ENCODE measurements at places on chromosomes 1 and 21.

DNA sequence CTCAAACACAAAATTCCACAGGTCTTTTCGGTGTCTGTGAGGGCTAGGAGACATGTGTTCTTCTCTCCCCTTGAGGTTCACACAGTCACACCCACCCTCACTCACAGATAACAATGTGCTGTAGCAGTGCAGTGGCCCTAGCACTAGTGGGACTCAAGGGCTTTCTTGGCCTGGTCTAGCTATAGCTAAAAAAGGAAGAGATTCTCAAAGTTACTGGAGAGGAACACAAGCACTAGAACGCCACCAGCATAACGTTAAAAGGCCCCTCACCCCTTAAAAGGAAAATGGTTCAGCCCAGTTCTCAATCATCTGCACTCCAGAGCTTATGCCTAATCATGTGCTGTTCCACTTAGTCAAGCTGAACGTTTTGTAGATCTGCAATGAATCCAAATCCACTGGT, 39.5 kb downstream of the RGS8 start:
- no peak for DNase-seq

DNA sequence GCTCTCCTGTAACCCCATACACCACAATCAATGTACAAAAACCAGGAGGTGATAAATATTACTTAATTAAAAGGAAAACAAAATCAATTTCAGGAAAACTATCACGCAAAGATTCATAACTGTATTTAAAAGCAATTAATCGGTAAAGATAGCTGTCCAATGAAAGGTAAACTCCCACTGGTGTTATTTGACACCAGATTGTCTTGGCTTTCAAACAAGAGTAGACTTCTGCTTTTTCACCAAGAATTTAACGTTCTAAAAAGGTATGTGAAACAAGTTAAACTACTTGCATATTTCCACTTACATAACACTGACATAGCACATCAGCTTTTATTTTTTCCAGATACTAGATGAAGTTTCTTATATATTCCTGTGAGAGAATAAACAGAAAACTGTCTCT, 3.5 kb downstream of the PLPP3 start:
- no peak for DNase-seq

GRCh38 chr1:145918992-145919939, 749 bp upstream of the PEX11B start:
- peak; percentile 40 for DNase-seq

DNA sequence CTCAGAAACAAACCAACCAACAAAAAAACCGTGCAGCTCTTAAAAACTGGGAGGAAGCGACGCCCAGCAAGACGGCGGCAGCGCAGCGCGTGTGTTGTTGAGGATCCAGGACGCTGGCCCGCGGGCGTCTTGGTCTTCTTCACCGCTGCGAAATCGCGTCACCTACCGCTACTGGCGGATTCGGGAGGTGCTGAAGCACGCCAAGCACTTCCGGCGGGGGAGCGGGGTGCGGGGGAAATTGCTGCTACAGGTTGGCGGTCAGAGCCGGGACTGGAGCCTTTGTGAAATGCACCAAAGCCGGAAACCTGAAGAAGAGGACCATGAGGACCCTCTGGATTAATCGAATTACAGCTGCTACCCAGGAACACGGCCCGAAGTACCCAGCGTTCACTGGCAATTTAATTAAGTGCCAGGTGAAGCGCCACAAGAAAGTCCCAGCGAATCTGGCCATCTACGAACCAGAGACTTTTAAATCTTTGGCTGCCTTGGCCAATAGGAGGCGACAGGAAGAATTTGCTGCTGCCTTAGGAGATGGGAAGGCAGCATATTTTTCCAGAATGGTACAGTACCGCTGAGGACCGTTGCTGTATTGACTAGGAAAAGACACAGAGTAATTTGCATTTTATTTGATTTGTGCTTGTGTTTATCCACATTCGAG, 11.9 kb upstream of the RIPPLY3 start:
- DNase-seq = peak; percentile 22

- no peak for DNase-seq
These were observed 113.5 kb downstream of the LHX9 start for GRCh38 chr1:198030682-198031081.

- no peak for DNase-seq
These were observed 775.0 kb downstream of the USP25 start for GRCh38 chr21:16504766-16505165.

DNA sequence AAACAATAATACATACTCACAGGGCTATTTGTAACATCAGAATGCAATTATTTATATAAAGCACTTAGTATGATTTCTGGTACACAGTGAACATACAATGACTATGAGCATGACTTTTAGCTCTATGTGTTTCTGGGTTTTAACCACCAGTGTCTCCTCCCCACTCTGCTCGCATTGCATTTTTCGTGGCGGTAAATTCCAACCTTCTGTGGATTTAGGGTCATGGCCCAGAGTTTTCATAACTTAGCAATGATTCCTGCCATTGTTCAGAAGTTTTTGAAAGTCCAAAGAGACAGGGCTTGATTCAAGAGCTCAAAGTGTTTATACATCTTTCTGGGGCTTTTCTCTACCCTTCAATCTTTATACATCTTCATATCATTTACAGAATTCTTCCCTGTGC, 191.3 kb downstream of the BACH1 start:
- no peak for DNase-seq

DNA sequence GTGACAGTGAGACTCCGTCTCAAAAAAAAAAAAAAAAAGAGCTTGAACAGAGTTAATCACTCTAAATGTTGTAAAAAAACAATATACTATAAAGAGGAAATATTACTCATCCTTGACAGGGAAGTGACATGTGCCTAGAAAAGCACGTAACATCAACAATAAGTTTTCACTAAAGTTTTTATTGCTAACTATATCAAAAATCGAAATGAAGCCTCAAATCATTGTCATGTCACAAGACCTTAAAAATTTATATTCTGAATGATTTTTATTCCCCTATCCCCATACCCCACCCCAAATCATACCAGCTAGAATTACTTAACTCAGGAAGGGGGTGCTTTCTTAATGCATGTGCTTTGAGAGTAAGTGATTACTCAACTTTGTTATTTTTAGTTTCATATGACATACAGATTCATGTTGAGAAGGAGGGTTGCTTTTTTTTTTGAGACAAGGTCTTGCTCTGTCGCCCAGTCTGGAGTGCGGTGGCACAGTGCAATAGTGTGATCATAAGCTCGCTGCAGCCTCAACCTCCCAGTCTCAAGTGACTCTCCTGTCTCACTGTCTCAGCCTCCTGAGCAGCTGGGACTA, 53.6 kb upstream of the MUTYH start:
- DNase-seq = no peak

DNA sequence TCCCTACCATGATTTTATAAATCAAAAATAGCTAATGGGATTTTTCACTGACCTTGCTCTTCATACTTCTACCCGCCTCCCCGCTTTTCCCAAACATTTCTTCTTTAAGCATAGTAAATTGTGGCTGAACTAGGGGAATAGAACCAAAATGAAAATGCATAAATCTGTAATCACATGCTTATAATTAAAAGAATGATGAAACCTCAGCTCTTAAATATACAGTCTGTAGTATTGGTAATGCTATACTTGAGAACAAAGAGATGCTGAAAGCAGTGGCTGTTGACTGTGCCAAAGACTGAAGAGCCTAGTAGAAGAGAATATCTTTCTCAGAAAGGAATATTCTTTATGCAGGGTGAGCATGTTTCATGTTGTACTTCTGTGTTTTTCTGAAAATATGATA, 249.1 kb downstream of the GREM2 start:
- no peak for DNase-seq

DNA sequence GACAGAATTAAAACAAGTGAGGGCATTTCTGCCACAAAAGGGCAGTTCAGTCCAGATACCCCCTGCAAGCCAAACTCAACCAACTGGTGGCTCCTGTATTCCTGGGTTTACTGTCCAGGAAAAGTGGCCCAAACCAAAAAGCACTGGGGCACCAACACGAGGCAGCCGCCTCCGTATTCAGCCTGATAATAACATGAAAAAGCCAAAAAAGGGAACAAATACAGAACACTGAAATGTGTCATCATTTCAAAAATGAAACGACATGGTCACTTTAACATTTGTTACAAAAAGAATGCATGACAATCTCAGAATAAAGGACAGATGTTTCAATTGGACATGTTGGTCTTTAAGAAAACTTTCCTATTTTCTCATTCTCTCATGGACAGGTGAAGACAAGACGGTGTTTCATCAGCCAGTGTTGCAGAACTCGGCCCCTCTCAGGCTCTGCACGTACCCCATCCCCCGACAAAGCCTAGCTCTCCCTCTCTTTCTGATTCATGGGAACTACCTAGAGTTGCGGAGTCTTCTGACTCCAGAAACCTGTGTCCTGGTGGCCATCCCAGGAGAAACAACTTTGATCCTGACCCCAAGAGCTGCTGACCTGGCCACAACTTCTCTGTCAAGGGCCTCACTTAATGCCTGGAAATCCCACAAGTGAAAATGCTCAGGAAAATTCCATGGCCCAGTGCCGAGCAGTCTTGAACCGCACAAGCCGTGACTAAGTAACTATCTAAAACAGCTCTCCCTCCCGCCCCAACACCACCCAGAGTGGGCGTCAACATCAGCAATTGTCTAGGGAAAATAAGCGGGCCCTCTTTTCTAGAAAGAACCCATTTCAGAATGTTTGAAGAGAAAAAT, 27.1 kb downstream of the ZBTB17 start:
- no peak for DNase-seq

DNA sequence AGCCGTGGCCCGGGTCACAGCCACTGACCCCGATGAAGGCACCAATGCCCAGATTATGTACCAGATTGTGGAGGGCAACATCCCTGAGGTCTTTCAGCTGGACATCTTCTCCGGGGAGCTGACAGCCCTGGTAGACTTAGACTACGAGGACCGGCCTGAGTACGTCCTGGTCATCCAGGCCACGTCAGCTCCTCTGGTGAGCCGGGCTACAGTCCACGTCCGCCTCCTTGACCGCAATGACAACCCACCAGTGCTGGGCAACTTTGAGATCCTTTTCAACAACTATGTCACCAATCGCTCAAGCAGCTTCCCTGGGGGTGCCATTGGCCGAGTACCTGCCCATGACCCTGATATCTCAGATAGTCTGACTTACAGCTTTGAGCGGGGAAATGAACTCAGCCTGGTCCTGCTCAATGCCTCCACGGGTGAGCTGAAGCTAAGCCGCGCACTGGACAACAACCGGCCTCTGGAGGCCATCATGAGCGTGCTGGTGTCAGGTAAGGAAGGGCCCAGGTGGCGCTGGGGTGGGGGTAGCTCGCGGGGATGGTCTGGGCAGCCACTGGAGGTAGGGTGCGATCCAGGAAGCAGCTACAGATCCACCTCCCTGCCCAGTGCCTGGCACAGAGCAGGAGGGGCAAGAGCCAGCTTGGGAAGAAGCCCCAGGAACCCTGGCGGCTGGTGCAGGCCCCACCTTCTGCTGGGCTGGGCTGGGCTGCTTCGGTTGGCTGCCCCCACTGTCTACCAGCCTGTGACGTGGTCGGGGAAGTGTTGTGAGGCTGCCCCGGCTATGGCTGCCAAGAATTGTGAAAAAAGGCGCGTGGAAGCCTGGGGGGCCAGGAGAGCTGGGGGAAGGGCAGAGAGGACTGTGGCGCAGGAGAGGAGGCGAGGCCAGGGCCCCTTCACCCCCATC, 3.8 kb downstream of the CELSR2 start:
- DNase-seq = no peak

DNA sequence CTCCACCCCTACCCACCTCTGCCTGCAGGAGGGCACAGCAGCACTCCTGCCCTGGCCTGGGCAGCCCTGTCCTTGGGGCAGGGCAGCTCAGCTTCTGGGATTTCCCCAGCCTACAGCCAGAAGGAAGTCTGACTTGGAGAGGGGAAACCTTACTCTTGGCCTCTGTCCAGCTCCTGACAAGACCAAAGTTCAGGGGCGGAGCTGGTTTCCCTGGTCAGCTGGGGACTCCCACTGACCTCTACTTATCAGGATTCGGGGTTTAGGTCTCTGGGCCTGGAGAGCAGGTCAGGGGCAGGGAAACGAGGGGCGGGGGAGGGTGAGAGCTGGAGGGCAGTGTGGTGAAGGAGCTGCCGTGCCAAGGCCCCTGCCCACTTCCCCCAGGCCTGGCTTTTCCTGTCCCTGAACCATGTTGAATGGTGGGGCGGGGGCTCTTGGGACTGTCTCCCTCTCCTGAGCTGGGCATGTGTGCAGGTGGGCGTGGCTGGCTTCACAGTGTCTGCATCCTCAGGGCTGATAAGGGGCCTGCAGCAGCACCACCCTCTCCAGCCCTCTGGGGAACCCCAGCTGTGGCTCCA, 16.8 kb upstream of the ETV3 start:
- DNase-seq = peak; percentile 28

GRCh38 chr1:180836449-180836848, 76.2 kb upstream of the KIAA1614 start:
- DNase-seq = no peak

DNA sequence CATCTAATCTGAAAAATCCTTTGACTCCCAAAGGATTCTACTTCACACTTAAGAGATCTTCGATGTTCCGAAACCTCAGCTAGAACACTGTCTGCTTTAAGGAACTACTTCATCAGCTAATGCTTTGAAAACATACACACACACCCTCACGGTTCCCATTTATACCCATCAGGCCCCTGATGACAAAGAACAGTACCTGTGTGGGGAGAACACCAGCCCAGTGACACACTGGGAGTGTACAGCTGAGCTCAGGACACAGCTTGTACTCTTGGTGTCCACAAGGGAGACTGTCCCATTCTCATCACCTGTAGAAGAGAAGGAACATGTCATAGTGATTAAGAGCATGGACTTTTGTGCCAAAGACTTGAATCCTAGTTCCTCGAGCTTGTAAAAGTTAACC, 6.6 kb downstream of the WDR77 start:
- DNase-seq = no peak

- DNase-seq = peak; percentile 26
These were observed 17.9 kb upstream of the CSF1 start for GRCh38 chr1:109892561-109893368.

GRCh38 chr1:210236840-210237409, 4.3 kb downstream of the SERTAD4 start:
- DNase-seq = no peak
